ENCODE measurements at places on chromosomes 13 and 19.

DNA sequence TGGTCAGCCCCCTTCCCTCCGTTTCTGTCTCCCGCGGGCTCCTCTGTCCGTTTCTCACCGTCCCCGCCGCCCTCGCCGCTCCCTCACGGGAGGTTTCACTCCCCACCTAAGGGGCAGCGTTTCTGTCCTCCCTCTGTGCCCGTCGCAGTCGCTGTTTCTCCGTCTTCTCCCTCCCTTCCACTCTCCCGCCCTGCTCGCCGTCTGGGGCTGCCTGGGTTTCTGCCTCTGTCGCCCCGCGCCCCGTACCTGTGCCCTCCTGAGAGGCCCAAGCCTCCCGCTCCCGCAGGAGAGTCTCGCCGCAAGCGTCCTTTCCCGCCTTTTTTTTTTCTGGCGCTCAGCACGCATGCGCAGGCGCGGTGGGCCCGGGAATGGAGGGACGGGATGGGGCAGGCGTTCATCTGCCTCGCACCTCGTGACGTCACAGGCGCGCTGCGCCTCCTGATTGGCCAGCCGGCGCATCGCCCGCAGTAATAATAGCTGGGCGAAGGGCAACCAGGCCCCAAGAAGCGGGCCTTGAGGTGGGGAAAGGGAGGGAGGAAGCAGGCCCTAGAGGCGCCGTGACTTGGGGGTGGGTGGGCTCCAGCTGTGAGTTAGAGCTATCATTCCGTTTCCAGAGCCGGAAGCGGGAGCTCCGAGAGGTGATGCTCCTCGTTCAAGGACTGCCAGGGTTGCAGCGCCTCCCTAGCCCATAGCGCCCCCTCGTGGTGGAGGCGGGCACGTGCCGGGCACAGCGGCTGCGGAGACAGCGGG lies 15.4 kb downstream of the SSC5D start:
- peak; percentile 91 for DNase-seq

DNA sequence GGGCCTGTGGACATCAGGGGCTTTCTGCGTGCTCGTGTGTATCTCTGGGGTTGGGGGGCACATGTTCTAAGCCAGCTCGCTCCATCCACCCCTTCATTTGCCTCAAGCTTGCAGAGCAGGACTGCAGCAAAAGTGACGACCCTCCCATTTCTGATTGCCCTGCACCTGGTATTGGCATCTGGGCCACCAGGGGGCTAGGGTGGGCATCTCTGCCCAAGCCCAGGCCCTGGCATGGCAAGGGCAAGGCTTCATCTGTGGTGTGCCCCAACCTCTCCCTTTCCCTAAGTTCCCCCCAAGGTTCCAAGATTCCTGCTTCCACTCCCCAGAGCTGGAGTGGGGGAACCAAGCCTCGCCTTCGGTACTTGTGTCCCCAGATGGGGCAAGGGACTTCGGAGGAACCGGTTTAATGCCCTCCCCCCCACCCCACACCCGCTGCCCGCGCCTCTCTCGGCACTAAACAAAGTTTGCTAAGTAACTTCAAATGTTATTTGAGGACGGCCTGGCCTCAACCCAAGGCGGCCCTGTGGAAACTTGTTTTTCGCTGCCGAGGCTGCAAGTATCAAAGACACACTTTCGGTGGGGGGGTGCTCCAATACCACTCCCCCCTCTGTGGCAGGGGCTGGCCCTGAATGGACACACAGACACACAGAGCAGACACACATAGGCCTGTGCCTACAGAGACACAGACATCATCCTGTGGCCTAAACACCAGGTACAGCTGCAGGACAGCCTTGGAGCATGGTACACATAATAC lies 12.2 kb downstream of the NFIX start:
- DNase-seq: no peak

DNA sequence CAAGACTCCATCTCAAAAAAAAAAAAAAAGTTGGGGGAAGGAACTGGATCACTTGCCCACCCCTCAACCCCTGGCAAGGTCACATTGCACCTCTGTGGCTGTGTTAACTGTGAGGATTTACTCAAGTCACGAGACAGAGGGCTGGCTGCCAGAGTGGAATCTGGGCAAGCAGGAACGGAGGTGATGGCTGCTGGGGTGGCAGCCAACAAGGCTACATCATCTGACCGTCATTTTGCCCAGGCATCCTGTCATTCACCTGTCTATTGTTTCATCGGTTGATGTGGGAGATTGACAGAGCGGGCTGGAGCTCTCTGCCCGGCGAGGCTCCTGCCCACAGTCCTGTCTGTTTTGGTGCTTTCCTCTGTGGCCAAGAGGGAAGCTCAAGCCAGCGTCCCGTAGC lies 75.7 kb downstream of the DPF1 start:
- DNase-seq: no peak

DNA sequence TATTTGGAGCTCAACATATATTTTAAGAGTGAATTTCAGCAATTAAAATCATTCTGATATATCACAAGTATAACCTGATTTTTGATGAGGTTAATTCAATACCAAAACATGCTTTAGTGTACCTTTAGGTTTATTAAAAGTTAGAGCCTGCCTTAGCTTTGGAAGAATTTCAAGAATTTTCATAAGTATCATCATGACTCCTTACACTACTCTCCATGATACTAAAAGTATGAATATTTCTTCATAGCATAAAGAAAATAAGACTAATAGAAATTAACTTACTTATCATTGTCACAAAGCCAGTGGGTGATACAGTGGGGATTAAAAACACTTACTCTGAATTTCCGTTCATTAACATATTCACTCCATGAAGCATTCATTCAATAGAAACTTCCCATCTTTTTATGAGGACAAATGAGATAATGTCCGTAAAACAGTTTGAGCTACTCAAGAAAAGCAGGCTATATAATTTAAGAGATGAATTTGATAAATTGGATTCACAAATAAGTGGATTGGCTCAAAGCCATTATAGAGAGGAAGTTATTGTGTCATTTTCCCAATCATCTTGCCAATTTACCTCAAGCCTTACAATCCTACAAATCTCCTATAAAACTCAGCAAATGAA lies 214.0 kb downstream of the PCDH9 start:
- no peak for DNase-seq

- DNase-seq: no peak
Measured at GRCh38 chr19:2488405-2488941, 12.5 kb downstream of the GADD45B start.
